ENCODE measurements at places on chromosomes 4 and X.

GRCh38 chrX:12241026-12241425, 102.8 kb downstream of the FRMPD4 start:
- no peak for DNase-seq

DNA sequence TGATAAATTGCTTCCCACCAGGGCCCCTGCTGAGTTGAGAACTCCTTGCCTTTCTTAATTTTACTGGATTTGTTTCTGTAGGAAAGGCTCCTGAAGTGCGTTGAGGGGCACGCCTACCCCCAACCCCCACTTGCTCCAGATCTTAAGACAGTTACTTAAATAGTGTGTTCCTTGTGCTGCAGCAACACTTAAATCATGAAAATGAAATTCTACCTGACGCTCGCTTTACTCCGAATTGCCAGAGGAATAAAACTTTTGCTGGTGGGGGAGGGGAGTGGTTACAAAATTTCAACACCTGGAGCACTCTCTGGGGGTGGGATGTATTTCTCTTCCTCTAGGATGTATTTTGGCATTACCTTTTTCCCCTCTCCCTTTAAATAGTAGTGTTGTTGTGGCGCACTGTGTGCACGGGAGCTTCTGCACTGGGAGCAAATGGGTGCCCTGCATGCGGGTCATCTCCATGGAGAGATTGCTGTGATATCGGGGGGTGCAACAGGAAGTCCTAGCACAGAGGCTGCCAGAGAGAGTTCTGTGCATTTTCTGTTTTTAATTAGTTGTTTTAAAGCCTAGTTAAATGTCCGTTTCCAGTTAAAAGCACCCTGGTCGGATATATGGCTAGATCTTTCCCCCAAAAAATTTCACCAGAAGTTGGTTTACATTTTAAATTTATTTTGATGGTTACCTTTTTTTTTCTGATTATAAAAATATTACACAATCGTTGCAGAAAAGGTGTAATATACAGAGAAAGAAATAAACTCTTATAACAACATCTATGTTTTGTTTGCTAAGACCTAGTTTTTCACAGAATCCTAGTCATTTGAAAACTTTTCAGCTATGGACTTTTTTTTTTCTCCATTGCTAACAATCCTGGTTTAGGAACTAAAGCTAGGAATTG, 207.7 kb downstream of the SOWAHB start:
- DNase-seq = no peak

DNA sequence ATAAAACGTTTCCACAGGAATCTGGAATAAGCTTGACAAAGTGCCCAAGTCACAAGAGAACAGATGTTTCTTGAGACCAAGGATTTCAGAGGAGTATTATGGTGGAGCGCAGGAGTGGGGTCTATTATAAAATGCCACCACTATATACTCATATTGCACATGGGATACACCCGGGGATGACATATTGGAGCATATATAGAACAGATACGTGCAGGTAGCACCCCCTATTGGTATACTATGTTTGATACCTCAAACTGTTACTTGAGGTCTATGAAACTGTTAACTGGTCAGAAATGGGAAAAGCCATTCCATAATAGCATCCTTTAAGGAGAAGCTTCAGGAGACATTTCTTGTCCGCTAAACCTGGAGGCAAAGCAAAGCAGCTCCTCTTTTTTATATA, 86.0 kb downstream of the PCYT1B start:
- peak; percentile 6 for DNase-seq

- DNase-seq = no peak
Measured at GRCh38 chr4:59960143-59960542, 1240.0 kb upstream of the ADGRL3 start.

DNA sequence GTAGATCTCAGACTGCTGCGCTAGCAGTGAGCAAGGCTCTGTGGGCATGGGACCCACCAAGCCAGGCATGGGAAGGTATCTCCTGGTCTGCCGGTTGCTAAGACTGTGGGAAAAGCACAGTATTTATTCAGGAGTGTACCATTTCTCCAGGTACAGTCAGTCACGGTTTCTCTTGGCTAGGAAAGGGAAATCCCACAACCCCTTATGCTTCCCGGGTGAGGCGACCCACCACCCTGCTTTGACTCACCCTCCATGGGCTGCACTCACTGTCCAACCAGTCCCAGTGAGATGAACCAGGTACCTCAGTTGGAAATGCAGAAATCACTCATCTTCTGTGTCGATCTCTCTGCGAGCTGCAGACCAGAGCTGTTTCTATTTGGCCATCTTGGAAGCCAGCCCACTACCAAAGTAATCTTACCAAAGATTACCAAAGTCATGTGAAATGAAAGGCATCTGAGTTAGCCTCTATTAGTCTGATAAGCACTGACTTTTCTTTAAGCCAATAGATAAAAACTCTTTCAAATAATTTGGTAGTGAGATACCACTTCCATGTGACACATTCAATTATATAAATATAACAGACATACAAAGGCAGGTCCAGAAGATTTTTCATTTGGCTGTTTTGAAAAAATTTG, 8.5 kb upstream of the HTN1 start:
- DNase-seq = no peak

DNA sequence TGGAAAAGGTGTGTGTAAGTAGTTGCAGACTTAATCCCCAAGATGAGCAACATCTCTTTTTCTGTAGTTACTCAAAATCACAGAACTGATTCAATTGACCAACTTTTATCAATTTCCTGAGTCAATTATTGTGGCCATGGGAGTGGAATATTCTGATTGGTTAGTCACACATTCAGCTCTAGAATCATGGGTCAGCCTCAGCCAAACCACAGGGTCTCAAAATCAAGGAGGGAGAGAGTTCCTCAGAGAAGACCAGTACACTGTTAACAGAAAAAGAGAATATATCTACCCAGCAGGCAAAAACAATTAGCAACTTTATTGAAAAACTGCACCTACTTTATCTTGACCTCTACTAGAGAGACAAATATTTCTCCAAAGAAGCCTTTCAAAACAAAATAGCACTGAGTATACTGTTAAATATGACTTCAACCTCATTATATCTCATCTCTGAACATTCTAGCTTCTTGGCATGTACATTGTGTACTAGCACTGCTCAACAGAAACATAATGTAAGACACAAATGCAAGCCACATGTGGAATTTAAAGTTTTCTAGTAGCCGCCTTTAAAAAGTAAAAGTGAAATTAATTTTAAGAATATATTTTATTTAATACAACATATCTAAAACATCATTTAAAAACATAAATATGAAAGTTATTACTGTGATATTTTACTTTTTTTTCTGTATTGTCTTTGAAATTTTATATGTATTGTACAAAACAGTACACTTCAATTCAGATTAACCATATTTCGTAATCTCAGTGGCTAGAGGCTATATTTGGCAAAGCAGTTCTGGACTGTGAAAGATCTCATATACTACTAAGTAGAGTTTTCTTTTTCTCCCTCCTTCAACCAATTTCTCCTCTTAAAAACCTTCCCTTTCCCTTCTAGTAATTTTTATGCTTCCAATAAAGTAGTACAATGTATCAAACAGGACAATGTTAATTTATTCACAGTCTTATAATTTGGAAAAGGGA, 11.8 kb upstream of the LCORL start:
- no peak for DNase-seq

GRCh38 chr4:114549638-114550037, 49.0 kb upstream of the UGT8 start:
- no peak for DNase-seq

GRCh38 chrX:66046612-66047235, 6.8 kb upstream of the VSIG4 start:
- no peak for DNase-seq

- no peak for DNase-seq
Measured at GRCh38 chrX:130626521-130626920, 224.7 kb downstream of the RBMX2 start.

DNA sequence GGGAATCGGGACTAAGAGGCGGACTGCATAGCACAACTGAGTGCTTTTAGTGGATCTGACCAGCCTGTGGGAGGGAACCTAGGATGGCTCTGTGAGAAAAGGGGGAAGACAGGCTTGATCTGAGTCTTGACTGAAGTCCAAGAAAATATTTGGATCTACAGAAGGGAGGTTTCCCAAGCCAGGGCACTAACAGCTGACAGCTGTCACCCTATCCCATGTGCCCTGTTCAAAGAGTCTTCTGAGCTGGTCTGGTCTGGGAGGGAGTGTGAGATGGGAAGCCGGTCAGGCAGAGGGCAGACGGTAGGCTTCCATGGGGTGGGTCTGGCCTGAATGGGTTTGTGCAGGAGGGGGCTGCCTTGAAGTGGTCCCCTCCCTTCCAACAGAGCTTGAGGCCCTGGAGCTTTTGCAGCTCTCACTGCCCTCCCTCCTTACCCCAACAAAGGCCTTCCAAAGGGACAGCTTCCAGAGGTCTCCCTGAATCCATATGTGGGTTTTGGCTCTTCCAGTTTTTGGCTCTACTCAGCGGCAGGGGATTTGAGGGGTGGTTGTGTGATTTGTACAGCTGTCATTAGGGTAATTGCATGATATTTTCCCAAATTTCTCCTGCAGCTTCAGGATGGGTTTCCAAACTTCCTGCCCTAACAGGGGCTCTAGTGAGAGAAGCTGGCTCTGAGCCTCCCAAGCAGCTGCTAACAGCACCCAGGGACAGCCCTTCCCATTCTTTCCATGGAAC, 643.7 kb downstream of the BCOR start:
- DNase-seq = no peak

- DNase-seq = no peak
Measured at GRCh38 chr4:144729175-144729574, 83.2 kb downstream of the HHIP start.

GRCh38 chr4:138639018-138639741, 376.4 kb upstream of the NOCT start:
- DNase-seq = no peak

GRCh38 chr4:101791182-101791558, 640 bp downstream of the BANK1 start:
- no peak for DNase-seq

DNA sequence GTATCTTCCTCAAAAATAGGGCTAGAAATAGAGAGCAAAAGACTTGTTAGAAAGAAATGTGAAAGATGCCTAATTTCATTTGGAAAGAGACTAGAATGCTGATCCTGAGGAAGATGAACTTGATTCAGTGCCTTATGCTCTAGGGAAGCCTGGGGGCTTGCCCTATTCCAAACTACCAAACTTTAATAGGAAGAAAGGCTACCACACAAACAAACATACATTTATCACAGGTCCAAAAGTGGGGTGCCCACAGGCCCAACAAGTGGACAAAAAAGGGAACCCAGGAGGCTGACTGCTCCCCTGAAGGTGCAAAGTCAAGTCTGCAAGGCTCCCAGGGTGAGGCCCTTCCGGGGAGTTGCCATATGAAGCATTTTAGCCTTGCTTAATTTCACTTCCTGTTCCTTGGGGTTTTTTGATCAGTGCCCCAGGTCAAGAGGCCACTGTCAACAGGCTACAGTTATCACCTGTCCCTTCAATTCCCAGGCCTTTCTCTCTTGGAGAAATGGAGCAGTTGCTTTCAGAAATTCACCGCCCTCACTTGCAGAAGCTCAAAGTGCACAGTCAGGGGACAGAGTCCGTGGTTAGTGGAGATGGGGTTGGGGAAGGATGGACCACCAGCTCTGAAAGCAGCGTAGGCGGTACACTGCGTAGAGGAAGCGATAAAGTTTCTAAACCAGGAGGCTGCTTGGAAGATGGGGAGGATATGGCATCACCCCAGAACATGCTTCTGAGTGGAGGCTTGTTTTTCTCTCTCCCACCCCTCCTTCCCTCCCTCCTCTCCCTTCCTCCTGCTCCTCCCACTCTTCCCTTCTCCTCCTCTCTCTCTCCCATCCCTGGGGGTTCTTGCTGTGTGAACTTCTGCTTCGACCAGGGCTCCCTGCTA, 36.4 kb downstream of the TMEM154 start:
- no peak for DNase-seq

DNA sequence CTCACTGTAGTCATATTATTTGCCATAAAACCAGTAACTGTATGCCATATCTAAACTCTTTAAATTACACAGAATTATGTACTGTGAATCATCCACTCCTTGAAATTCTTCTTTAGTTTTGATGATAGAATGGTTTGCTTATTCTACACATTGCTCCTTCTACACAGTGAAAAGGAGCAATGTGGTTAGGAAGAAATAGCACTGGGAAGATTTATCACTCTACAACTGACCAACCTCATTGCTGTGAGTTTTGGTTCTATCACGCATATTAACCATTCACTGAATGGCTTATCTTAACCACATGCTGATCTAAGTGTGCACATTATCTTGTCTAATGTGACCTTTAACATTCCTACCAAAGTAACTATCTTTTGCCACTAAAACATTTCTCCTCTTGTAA, 415.7 kb upstream of the NDST4 start:
- DNase-seq = no peak

- DNase-seq = no peak
Measured at GRCh38 chr4:48907706-48908477, 1.3 kb upstream of the OCIAD2 start.

DNA sequence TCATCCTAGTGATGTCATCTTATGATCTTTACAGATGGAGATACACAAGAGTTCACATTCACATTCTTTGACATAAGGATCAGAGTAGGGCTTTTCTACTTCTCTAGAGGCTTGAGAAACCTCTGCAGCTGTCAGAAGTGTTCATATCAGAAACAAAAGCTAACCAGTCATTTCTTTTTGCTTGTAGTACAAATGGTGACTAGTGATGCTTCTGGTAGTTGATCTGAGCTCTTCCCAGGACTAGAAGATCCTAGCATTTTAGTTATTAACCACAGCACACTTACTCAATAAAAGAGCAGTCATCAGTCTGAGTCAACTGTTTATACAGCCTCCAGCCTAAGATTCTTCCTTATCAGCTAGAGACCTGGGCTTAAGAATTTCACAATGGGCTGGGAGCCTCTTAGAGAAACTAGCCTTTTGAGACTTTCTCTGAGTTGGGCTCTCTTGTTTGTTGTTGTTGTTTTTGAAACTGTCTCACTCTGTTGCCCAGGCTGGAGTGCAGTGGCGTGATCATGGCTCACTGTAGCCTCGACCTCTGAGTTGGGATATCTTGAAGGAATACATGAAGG, 84.1 kb downstream of the TMEM164 start:
- DNase-seq = no peak

- no peak for DNase-seq
Measured at GRCh38 chr4:100098681-100099080, 91.6 kb downstream of the DDIT4L start.

- DNase-seq = peak; percentile 7
Measured at GRCh38 chr4:184648313-184649025, 778 bp downstream of the CASP3 start.

DNA sequence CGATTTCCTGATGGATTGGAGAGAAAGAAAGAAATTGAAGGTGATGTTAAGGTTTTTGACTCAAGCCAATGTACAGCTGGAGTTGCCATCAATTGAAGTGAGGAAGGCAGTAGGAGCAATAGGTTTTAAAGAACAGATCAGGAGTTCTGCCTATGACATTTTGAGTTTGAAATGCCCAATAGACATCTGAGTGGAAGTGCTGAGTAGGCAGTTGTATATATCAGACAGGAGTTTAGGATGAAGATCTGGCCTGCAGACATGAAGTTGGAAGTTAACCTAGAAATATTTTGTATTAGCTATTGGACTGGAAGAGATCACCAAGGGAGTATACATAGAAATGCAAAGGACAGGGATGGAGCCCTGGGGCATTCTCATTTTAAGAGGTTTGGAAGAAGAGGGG, 12.9 kb upstream of the TMSB15B start:
- DNase-seq = no peak

Measured in CD8-positive, alpha-beta T cell (primary cell).